Tibial artery (tissue), 4 donors: ENCODE measurements at places on chromosomes 11 and 22.
A peak's percentile ranks its signal among the peaks of the same experiment; 100 is the strongest.

- peak overlapping the region; percentile 99 for H3K27ac ChIP-seq
- H3K36me3 ChIP-seq = peaks cover 53% of the 10 kb centered on the region
- peaks cover 42% of the 10 kb centered on the region for H3K4me1 ChIP-seq
- no peaks in the 10 kb centered on the region for H3K27me3 ChIP-seq
- peak; percentile 69 for DNase-seq
Measured at GRCh38 chr11:65429724-65430405, 7.3 kb downstream of the NEAT1 start.

GRCh38 chr11:8332196-8332595 is 68.5 kb upstream of the LMO1 start:
- H3K27me3 ChIP-seq = peaks cover 55% of the 10 kb centered on the region
- no peak overlapping the region for H3K27ac ChIP-seq
- DNase-seq = no peak

DNA sequence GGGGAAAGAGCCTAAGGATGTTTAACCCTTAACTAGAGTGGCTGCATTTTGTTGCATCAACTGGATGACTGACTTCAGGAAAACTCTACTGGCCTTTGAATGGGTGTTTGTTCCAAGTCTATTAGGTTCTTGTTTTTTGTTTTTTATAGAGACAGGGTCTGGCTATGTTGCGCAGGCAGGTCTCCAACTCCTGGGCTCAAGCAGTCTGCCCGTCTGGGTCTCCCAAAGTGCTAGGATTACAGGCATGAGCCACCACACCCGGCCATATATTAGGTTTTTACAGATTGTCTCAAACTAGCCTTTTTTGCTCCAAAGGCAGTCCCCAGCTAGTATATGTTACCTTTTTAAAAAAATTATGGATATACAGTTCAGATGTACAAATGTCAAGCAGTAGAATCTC is 1.1 kb downstream of the SMARCB1 start:
- DNase-seq = no peak
- H3K4me1 ChIP-seq = peaks cover 12% of the 10 kb centered on the region
- H3K4me3 ChIP-seq = peak overlapping the region; percentile 93
- H3K27ac ChIP-seq = peak overlapping the region; percentile 93
- H3K27me3 ChIP-seq = no peaks in the 10 kb centered on the region

DNA sequence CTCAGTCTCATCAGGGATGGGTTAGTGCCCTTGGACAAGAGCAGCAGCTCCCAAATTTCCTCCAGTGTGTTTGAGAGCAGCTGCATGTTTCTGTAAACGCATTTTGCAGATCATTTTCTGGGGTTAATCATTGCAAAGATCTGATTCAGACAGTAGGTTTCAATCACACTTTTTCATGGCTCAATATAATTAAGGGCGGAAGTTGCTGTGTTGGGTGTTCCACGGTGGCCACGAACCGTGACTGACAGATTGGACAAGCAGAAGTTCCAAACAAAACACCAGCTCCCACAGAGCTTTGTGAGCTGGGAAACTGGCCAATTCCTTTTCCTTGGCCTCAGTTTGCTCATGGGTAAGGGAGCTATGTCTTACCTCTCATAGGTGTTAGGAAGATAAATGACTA is 8.4 kb upstream of the RASSF10 start:
- H3K27ac ChIP-seq = no peak overlapping the region
- DNase-seq = no peak

GRCh38 chr11:3226846-3227567 is 5.2 kb downstream of the MRGPRE start:
- H3K4me1 ChIP-seq = no peaks in the 10 kb centered on the region
- DNase-seq = no peak
- peaks cover 87% of the 10 kb centered on the region for H3K27me3 ChIP-seq
- H3K4me3 ChIP-seq = no peak overlapping the region
- H3K27ac ChIP-seq = no peak overlapping the region
